GM19239 (cell line): ENCODE measurements at places on chromosomes 7 and 10.

- DNase-seq, result no peak
These were observed 65.6 kb downstream of the COL26A1 start for GRCh38 chr7:101428093-101428866.

DNA sequence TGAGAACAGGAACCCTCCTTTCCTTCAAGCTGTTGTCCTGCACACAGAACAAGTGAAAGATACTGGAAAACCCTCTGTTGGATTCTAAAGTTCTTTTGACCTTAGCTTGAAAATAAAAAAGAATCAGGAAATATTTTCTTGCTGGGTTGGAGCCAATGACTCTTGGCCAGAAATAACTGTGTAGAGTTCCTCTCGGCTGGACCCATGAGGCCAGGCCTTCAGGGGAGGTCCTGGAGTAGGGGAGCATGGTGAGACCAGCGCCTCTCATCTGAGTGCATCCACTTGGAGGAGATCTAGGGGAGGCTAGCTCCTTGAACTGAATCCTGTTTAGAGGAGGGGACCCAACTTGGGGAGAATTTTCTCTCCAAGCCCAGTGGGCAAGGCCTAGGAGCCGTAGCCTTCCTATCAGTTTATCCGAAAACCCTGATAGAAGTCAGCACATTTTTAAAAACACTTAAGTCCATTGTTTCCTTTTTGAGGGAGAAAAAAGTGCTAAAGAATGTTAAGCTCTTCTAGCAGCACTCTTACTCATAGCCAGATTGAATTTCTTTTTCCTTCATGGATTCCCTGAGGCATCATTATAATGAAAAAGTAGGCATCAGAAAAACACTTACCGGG lies 635.7 kb upstream of the ANKRD30A start:
- DNase-seq, result no peak

- peak; percentile 17 for DNase-seq
These were observed 74.5 kb downstream of the LRMDA start for GRCh38 chr10:75505840-75506506.

- no peak for DNase-seq
These were observed 35.3 kb upstream of the NKX2-3 start for GRCh38 chr10:99497343-99498025.

- no peak for DNase-seq
These were observed 10.0 kb downstream of the MTURN start for GRCh38 chr7:30144657-30145306.

GRCh38 chr10:13511409-13511808 lies 17.4 kb downstream of the BEND7 start:
- no peak for DNase-seq

DNA sequence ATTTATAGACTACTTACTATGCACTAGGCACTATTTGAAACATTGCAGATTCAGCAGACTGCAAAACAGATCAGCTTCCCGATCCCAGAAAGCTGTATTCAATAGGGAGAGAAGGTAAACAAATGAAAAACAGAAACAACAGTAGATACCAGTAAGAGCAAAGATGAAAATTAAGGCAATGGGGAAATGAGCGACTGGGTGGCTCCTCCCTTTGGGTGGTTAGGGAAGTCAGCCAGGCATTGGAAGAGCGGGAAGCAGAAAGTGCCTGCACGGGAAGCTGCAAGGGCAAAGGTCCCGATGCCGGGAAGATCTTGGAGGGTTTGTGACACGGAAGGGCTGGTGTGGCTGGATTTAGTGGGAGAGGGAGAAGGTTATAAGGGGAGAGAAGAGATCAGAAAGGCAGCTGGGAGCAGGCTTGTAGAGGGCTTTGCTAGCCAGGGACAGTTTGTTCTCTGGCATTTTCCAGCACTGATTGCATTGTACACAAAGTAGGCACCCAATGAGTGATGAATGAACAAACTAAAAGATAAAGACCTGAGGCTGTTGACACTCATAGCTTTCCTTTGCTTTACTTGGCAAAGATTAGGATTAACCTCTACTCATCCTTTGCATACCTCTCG lies 67.8 kb downstream of the NAMPT start:
- no peak for DNase-seq

GRCh38 chr7:6250364-6250833 lies 22.0 kb downstream of the CYTH3 start:
- DNase-seq, result no peak

- DNase-seq, result no peak
These were observed 42.1 kb upstream of the ADRA2A start for GRCh38 chr10:111034598-111035310.

DNA sequence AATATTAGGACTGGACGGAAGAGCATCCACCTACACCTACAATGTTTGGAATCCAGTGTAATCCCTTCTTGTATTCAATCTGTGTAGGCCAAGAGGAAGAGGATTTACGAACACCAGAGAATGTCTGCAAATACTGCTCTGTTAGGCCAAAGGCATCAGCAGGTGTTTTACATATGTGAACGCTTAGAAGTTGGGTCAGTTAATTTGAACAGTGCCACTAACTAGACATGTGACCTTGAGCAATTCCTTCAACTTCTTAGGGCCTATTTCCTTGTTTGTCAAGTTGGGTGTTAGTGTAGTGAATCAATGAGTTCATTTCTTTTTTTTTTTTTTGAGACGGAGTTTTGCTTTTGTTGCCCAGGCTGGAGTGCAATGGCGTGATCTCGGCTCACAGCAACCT lies 35.4 kb downstream of the MYPN start:
- DNase-seq, result no peak

DNA sequence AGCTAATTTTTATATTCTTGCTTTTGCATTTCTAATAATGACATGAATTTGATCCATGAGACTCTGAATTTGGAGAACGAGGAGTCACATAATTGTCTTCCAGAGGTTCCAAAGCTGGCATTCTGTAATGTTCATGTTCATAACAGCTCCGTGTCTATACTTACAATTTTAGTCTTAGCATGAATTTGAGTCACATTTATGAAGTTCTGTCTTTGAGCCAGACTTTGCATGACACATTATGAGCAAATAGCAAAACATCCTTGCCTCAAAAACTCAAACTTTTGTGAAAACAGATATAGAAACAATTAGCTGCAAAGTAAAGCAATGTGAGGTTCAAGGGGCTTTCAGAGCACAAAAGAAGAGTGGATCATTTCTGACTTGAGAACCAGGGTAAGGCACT lies 44.5 kb upstream of the CAV2 start:
- no peak for DNase-seq

DNA sequence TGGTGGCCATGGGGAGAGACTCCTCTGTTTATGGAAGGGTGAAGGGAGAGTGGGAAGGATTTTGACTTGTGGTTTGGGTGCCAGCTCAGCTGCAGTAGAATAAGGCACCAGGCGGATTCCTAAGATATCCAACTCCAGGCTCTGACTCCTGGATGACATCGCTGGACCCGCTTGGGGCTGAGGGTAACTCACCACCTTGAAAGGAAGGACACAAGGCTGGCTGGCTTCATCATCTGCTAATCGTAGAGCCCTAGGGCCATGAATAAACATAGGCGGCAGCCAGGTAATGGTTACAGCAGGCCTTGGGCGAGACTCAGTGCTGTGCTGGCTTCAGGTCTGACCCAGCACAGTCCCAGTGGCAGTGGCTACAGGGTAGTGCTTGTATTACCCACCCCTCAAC lies 16.7 kb upstream of the LIPK start:
- DNase-seq, result no peak

DNA sequence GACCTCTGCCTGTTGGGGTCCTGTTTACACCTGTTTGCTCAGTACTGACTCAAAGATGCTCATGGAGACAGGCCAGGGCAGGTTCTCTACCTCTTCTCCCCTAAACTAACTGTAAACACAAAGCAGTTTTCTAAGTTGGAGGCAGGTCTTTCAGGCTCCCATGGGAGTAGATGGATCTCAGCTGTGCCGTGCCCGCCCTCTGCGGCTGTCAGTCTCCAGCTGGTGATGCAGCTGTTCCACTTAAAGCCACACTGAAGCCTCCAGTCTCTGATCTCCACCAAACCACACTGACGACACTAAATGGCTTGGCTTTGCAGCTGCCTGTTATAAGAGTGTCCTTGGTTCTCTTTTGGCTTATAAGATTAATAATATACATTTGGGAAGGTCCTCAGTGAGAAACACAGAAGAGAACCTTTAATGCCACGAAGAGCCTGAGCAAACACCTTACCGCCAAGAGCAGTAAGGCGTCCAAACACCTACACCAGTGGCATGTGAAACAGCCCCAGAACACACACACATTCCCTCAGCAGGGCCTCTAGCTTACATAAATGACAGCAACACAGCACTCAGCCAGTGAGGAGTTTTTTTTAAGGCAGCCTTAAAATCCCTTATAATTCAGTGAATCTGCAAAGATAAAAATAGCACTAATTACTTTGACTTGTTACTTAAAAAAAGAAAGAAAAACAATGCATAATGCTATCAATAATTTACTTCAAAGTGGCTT lies 60.4 kb upstream of the KCNIP2 start:
- peak; percentile 54 for DNase-seq

DNA sequence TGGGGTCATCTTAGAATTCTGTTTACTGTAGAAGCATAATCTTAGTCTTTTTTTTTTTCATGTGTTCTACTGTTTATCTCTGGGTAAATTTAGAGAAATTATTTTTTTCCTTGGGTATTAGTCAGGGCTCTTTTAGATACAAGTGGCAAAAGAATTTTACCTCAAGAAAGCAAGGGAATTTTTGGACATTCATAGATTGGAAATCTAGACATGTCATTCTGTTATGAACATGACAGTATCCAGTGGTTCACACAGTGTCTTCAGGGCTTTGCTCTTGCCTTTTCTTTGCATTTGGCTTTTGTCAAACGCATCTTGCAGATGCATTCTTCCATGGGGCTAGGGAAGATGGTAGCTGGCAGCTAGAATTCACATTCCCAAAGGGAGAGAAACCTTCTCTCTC lies 13.7 kb upstream of the TAS2R41 start:
- no peak for DNase-seq

- no peak for DNase-seq
These were observed 43.9 kb upstream of the LYZL1 start for GRCh38 chr10:29244978-29245377.

DNA sequence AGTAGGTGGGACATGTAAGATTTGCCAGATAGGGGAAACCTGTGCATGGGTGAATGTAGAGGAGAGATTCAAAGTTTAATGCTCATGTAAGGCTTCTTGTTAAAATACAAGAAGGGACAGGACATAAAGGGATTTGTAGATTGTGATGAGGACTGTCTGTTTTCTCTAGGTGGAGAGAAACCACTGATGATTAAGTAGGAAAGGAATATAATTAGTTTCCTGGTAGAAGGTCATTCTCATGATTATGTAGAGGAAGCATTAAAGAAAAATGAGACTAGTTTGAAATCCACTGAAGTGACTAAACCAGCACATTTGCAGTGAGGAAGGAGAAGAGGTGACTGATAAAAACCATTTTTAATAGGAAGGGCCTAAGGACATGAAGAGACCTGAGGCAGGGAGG lies 19.6 kb upstream of the MACC1 start:
- DNase-seq, result no peak

GRCh38 chr7:26620352-26620751 lies 244.0 kb downstream of the SKAP2 start:
- DNase-seq, result no peak
